ENCODE measurements at places on chromosomes 2 and 18. TPM values are rescaled to one million over a fixed set of nuclear protein-coding genes. Genes with fewer than 3 reads are reported as not detected.
A peak's percentile ranks its signal among the peaks of the same experiment; 100 is the strongest.

The SERPINB3 gene
- total RNA-seq = 0.88 TPM

The LGALSL gene
- 21.1 TPM for total RNA-seq

GRCh38 chr2:185240796-185241195 lies 497.8 kb upstream of the FSIP2 start:
- DNase-seq = no peak

- DNase-seq = peak; percentile 79
Measured at GRCh38 chr18:58682429-58683069, 11.3 kb downstream of the MALT1 start.

DNA sequence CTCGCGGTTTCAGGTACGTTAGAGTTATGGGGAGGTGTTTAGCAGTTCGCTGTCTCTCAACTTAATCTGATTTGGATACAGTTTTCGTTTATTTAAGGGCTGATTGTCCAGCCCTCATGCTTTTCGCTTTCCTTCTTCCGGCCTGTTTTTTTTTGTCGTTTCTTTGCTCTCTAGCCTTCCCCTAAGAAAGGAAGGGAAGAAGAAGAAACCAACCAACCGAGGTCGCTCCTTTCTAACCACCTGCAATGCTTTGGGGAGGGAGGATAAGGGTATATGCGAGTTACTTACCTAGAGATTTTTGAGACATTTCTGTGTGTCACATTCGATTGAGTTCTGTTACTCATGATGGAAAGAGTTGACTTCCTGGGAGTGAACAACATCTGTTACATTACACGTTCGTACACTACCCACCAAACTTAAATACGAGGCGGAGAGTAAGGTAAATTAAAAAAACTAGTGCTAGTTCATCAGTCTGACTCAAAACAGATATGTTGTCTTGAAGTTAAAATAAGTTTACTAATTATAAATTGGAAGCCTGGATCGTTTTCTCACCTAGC lies 918 bp downstream of the EIF5B start:
- DNase-seq = peak; percentile 33

- DNase-seq = peak; percentile 29
Measured at GRCh38 chr2:61538920-61539520, 864 bp upstream of the XPO1 start.

- no peak for DNase-seq
Measured at GRCh38 chr2:34365932-34366331, 766.8 kb upstream of the FAM98A start.
